ENCODE measurements at places on chromosomes 6 and 20. TPM values are rescaled to one million over a fixed set of nuclear protein-coding genes. Genes with fewer than 3 reads are reported as not detected.

The GCNT2 gene
- 0.84 TPM for polyA plus RNA-seq

The ZC2HC1B gene
- not detected for polyA plus RNA-seq

The SLX4IP gene
- 1.4 TPM for polyA plus RNA-seq

The NHLRC1 gene
- polyA plus RNA-seq: 1.6 TPM

The PAK5 gene
- not detected for polyA plus RNA-seq

The TRIM15 gene
- not detected for polyA plus RNA-seq

The OPRM1 gene
- polyA plus RNA-seq: not detected

The CPXM1 gene
- not detected for polyA plus RNA-seq

The ZNF391 gene
- 1.3 TPM for polyA plus RNA-seq

The TRIM10 gene
- polyA plus RNA-seq: not detected

The MACROD2 gene
- 0.30 TPM for polyA plus RNA-seq

GRCh38 chr6:40419377-40419776 is 167.8 kb downstream of the LRFN2 start:
- peak; percentile 68 for DNase-seq

DNA sequence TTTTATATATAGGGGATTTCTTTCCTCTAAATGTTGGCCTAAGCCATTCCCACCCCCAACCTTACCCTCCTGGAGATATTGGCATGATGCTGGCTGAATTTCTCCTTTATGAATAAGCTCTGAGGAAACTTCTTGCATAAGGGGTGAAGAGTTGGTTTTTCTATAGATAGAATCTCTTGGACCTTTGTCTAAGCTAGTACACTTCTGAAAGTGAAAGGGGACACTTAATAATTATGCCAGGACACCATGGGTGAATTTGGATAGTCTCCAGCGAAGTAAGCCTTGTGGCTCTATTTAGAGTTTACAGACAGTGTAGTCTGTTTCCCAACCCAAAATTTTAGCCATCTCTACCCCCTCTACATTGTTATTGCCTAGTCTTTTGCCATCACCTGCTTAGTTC is 27.1 kb upstream of the FABP7 start:
- DNase-seq: no peak

- DNase-seq: no peak
These were observed 290.4 kb downstream of the EYS start for GRCh38 chr6:65416621-65417020.

DNA sequence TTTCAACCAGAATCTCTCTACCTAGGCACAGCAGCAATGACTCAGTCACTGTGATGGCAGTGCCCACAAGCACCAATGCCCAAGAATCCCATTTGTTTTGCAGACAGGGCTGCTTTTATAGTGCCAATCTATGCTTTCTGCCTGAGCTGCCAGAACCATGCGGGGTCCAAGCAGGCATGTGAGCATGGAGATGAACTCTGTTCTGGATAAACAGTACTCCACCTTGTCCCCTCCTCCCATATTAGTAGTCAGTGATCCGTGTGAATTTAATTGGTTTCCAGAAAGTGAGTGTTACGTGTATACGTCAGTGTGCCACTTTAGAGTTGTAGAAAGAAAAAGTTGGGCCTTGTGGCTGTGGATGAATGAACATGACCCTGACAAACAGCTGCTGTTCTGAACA is 79.4 kb downstream of the SASH1 start:
- no peak for DNase-seq

DNA sequence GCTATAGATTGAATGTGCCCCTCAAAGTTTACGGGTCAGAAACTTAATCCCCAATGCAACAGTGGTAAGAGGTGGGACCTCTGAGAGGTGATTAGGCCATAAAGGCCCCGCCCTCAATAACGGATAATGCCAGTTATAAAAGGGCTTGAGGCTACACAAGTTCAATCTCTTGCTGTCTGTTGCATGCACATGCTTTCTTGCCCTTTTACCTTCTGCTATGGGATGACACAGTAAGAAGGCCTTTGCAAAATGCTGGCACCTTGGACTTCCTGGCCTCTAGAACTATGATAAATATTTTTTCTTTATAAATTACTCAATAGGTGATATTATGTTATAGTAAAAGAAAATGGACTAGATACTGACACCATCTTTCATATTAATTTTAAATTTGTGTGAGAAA is 806.1 kb downstream of the TENT5A start:
- no peak for DNase-seq

GRCh38 chr20:52342913-52343312 is 151.3 kb upstream of the ZFP64 start:
- no peak for DNase-seq

DNA sequence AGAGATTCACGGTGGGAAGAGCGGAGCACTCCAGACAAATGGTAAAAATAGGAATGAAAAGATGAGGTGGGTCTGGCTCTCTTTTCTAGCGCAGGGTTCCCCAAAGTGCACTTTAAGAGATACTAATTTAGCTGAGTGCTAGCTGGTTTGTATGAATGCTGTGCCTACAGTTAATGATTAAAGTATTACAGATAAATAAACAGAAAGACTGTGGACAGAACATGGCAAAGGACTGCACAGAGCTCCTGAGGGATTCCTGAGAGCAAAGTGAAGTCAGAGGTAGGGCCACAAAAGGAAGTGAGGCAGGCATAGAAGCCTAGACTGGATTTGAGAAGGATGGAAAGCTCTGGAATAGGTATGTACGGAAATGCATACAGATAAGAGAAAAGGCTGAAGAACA is 114.5 kb downstream of the INSM1 start:
- DNase-seq: no peak

GRCh38 chr6:3117912-3118352 is 579 bp upstream of the BPHL start:
- DNase-seq: peak; percentile 85

DNA sequence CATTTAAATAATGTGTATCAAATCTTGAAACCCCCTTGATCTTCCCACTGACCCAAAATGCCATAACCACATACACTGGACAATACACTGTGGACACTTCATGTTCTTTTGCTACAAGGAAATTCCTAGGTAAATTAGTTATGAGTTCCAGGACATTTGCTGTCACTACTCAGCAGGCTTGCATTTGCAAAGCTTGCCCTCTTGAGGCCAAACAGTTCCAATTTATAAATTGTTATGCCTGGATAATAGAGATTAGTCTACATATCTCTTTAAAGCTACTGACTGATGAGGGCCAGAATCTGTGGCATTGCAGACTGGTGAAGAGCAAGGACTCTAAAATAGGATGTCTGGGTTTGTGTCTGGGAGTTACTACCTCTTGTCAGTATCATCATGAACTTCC is 17.4 kb upstream of the RAB32 start:
- no peak for DNase-seq

DNA sequence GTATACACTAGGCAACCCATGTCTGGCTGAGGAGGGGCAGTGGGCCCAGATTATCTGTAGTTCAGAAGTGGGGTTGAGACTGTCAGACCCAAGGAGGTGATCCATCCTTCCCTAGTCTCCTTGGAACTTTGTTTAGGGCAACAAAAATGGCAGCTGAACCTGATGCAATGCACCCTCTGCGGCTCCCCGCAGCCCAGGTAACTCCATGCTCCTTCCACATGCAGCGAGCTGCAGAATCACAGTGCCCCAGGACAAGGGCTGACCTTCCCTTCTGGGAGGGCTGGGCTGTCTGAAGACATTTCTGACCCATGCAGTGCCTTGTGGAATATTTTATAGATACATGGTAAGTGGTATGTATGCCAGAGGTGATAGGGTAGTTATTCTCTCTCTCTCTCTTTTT is 29.4 kb downstream of the NR2E1 start:
- DNase-seq: no peak

GRCh38 chr20:48822178-48822577 is 5.6 kb downstream of the PREX1 start:
- DNase-seq: no peak

GRCh38 chr20:62354811-62355341 is 12.2 kb downstream of the LAMA5 start:
- DNase-seq: no peak

- DNase-seq: no peak
These were observed 12.1 kb downstream of the DDRGK1 start for GRCh38 chr20:3192226-3193015.

DNA sequence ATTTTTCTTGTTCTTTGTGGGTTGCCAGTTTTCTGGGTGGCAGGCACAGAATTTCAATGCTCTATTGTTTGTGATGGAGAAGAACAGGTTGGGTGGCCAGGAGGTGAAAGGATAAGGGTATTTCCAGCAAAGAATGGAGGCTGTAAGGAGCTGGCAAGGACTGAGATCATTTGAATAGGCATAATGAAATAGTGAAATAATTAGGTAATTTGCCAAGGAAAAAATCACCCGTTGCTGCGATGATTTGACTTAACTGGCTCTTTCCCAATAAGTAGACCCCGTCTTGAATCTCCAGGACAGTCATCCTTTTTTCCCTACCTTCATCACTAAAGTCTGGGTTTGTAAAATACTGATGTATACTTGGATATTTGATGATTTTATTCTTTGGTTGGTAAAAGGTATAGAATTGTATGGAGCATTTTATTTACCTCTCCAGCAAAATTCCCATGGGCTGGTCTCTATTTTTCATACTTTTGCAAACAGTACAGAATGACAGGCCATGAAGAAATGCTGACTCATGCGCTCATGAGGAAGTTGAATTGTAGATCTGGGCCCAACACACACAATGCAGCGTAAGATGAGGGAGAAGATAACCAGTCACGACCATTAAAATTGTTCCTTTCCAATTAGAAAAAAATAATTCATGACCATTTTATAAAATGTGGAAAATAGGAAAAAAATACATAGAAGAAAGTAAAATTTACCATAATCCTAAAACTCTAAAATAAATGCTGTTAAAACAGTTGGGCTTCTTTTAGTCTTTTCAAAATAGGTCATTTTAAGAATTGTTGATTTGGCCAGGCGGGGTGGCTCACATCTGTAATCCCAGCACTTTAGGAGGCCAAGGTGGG is 2.4 kb upstream of the GCNT2 start:
- peak; percentile 74 for DNase-seq

- DNase-seq: no peak
These were observed 237.1 kb downstream of the TBC1D7 start for GRCh38 chr6:13091192-13091591.

DNA sequence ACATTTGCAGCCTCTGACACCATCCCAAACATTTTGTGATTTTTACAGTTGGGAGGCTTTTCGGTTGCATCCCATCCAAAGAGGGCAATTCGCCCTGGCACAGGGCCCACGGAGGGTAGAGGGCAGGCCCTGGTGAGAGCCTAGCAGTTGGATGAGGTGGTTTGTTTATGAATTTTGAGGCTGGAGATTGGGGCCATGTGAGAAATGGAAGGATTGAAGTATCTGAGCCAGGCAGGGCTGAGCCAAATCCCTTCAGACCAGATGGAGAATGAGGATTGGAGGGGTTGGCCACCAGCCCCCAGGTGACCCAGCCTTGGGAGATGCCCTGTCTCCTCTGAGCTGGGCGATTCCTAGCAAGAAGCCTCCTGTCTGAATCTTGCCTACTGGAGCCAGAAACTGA is 52.6 kb upstream of the CCDC167 start:
- no peak for DNase-seq

Data from foreskin keratinocyte (primary cell).